ENCODE measurements at places on chromosomes 6 and 20.

DNA sequence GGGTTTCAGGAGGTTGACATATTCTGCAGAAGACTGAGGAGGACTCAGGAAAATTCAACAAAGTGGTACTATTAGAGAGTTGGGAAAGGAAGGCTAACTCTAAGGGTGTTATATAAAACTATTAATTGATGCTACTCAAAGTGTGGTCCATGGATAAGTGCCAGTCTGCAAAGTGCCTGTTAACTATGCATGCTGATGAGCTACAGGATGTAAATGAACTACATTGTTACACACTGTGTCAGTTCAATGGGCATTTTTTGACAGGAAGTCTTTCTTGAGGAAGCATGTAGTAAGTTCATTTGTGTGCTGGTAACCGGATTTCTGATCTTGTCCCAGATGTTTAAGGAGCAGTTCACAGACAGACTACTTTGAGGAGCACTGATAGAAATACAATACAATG is 75.6 kb downstream of the KLHL32 start:
- DNase-seq, result no peak

GRCh38 chr6:43963203-43963602 is 164.0 kb downstream of the MRPL14 start:
- no peak for DNase-seq

DNA sequence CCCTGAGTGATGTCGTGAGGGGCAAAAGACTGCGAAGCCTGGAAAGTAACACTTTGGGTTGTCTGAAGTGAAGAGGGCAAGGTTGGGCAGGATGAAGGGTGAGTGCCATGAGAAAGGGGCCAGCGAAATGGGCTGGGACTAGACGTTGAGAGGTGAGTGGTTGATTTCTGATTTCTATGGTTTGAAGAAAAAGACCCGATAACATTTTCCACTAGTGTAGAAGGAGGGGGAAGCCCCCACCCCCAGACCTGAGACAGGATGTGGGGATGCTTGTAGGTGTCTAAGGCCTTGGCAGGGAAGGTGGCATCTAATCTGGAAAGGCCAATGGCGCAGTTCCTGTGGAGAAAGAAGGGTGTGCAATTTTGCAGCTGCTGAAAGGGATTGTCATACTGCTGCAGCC is 25.3 kb upstream of the KIF3B start:
- DNase-seq, result no peak

- no peak for DNase-seq
Observed at GRCh38 chr6:75101896-75102295, 104.0 kb downstream of the COL12A1 start.

DNA sequence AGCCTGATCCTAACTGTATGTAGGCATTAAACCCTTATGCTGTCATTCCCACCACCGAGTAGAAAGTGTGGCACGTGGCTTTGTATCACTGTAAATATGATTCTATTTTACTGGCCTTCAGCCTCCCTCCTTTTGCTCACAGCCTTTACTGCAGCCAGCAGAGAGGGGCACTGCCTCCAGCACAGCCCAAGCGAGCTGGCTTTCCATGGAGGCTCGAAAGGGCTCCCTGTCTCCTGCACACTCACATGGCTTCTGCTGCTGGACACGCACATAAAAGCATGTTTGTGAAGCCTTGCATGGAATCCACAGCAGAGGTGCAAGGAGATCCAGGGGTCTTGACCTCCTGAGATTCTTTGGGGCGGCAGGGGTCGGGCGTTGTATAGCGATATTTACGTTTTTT is 51.3 kb downstream of the RNASET2 start:
- DNase-seq, result no peak

GRCh38 chr6:44251576-44252524 is 4.9 kb downstream of the HSP90AB1 start:
- DNase-seq, result no peak

DNA sequence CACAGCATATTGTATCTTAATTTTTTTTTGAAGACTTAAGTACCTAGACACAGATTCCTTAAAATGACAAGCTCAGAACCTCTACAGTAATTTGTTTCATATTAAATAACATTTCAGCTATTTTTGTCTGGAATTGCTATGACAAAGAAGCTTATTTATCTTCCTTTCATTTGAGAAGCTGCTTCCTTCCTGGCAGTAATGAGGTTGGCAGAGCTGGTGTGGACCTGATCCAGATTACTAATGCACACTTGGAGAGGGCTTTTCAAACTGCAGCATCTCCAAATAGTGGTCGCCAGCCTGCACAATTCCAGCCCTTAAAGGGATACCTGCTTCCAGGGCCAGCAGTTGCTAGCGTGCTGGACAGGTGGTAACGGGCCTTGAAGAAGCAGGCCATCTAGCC is 12.1 kb downstream of the PTCHD4 start:
- no peak for DNase-seq

DNA sequence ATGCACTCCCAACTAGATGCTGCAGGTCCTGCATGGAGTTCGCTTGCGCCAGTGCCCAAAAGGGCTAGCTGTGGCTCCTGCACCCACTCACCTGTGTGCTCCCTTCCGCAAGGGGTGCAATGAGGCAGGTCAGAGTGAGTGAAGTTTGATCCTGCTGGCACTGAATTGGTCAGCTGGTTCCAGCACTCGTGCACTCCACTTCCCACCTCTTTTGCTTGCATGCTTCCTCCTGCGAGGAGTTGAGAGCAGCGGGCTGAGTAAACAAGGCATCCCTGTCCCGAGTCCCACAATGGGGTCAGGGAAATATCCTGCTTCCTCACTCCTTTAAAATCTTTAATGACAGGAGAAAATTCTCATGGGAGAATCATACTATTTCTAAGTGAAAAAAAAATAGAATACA is 86.2 kb downstream of the LCA5 start:
- DNase-seq, result no peak

DNA sequence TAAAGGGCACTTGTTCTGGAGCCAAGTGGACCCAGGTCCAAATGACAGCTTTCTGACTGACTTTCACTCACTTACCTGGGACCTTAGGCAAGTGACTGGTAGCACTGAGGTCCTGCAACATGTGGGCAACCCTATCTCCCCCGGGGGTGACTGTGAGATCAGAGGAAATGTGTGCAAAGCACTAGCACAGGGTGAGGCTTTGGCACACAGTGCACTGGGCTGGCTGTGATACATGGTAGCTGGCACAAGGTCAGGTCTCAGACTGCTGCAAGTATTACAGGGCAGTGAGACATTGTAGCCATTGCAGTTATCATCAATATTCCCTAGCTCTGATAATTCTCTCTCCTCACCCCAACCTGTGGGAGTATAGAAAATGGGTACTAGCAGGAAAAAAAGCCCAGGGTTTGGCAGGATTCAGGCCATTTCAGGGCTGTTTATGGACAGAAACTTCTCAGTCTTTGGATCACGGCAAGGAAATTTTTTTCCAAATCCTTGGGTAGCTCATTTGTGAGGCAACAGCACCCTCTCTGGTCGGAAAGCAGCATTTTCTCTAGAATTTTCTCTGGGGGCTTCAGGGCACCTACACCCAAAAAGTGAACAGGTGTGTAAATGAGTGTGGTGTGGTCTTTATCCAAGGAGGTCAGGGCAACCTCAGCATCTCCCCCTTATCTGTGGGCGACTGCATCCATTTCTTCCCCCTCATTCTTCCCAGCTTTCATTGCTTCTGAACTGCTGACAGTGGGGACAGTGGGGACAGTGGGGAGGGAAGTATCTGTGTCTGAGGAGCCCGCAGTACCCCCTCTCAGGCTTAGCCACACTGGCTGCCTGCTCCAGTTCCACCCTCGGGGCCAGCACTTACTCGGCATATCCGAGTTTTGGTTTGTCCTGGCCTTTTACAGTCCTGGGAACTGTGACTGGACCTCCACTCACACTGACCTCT is 148.7 kb upstream of the PHACTR3 start:
- DNase-seq, result no peak

DNA sequence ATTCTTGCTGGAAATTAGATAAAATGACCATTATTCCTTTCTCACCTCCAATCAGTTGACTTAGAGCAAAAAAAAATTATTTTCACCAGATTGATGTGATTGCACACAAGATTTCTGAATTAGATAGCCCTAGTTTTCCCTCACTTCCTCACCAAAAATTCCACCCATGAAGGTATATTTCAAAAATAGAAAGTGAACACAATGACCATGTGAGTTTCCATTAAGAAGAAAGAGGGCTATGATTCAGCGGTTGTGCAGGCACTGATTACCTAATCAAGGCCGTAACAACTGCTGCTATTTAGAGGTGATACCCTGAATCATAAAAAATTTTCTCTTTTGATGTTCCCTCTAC is 19.5 kb upstream of the RALGAPA2 start:
- DNase-seq, result no peak

GRCh38 chr6:31251261-31251660 is 20.6 kb downstream of the HLA-C start:
- no peak for DNase-seq

DNA sequence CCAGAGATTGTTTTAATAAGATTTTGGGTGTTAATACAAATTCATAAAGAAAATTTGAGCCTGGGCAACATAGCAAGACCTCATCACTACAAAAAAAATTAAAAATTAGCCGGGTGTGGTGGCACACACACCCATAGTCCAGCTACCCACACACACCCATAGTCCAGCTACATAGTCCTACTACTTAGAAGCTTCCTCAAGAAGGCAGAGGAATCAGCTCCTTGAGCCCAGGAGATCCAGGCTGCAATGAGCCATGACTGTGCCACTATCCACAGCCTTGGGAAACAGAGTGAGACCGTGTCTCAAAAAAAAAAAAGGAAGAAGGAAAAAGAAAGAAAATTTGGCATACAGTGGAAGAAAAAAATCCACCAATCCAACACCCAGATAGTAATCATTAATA is 16.8 kb downstream of the SEC63 start:
- no peak for DNase-seq

- no peak for DNase-seq
Observed at GRCh38 chr20:23374441-23374840, 12.5 kb downstream of the GZF1 start.

- no peak for DNase-seq
Observed at GRCh38 chr6:22925920-22926789, 356.8 kb downstream of the HDGFL1 start.

- DNase-seq, result no peak
Observed at GRCh38 chr6:129696843-129697242, 13.1 kb downstream of the ARHGAP18 start.

GRCh38 chr6:46273911-46274310 is 103.1 kb upstream of the ENPP5 start:
- no peak for DNase-seq

DNA sequence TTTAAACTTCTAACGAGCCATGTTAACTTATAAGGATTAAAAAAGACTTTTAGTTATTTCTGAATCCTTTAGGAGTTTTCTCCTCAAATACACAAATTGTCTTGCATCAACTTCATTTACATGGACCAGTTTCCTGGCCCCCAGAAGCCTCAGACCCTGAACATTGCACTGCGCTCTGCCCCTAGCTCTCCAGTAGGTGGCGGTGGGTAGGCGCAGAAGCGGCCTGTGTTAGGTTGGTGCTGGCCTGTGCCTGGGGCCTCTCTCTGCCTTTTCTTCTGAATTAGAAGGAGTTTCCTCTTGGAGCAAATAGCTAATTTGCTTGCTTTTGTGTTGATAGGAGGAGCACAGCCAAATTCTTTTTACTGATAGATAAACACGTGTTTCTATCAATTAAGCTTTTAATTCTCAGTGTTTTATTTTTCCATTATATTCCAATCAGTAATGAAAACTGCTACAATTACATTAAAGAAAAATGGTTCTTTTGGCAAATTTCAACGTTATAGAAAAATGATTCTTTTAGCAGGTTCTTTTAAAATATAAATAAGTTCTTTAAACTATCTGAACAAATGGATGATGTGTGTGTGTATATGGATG is 44.4 kb downstream of the DTD1 start:
- no peak for DNase-seq

- no peak for DNase-seq
Observed at GRCh38 chr6:74805916-74806696, 399.7 kb downstream of the COL12A1 start.

DNA sequence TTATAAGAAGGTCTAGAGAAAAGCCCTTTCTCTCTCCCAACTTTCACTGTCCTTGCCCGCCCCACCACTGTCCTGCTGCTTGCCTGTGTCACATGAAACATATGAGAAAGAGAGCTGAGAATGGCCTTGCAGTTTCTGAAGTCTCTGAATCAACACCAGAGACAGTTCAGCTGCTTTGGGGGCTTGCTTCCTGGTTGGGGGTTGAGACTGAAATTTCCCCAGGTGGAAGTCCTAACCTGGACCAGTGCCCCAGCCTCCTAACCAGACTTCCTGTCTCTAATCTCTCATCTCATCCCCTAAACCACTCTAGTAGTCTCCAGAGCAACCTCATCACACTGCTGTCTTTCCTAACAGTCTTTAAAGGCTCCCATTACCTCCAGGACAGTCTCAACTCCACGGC is 10.7 kb downstream of the TRAM2 start:
- DNase-seq, result no peak

GRCh38 chr6:76876922-76877553 is 586.3 kb downstream of the HTR1B start:
- no peak for DNase-seq

DNA sequence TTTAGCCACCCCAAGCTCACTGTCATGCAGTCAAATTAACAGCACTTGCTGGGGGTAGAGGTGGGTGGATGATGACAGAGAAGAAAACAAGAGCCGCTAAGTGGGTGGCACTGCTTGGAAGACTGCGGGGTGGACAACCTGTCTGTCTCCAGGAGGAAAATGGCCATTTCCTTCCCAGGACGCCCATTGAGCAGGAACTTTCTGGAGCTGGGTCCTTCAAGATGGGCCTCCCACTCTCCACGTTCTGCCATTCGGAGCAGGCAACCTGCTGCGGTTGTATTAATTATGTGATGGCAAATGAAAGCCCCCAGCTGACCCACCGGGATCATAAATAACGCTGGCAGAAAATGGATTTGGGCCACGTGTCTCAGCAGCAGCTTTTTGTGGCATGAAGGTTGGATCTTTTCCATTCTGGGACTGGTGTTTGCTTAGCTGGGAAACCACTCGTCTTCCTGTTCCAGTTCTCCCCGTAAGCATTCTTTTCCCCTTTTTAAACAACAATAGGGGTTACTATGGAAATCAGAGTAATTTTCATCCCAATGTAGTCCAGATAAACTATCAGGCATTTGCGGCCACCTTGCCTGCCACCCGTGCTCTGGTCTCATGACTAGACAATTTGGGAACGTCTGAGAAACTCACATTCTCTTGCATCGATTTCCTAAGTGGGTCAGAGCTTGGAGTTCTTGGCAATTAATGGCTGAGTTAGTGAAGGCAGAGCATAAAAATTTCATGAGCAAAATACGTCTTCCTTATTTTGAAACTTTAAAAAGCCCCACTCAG is 215.5 kb downstream of the ANKRD60 start:
- DNase-seq, result no peak

DNA sequence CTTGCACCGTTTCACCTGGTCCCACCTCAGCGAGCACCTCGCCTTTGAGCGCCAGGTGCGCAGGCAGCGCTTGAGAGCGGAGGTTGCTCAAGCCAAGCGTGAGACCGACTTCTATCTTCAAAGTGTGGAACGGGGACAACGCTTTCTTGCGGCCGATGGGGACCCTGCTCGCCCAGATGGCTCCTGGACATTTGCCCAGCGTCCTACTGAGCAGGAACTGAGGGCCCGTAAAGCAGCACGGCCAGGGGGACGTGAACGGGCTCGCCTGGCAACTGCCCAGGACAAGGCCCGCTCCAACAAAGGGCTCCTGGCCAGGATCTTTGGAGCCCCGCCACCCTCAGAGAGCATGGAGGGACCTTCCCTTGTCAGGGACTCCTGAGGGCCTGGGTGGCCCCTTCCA is 1.5 kb downstream of the ABT1 start:
- DNase-seq, result no peak
